ENCODE measurements at places on chromosomes 1 and 21. TPM values are rescaled to one million over a fixed set of nuclear protein-coding genes. Genes with fewer than 3 reads are reported as not detected.

TMCC2 gene
- 7.7 TPM for total RNA-seq

- no peak for DNase-seq
These were observed 108.2 kb upstream of the TMPRSS2 start for GRCh38 chr21:41616031-41616591.

DNA sequence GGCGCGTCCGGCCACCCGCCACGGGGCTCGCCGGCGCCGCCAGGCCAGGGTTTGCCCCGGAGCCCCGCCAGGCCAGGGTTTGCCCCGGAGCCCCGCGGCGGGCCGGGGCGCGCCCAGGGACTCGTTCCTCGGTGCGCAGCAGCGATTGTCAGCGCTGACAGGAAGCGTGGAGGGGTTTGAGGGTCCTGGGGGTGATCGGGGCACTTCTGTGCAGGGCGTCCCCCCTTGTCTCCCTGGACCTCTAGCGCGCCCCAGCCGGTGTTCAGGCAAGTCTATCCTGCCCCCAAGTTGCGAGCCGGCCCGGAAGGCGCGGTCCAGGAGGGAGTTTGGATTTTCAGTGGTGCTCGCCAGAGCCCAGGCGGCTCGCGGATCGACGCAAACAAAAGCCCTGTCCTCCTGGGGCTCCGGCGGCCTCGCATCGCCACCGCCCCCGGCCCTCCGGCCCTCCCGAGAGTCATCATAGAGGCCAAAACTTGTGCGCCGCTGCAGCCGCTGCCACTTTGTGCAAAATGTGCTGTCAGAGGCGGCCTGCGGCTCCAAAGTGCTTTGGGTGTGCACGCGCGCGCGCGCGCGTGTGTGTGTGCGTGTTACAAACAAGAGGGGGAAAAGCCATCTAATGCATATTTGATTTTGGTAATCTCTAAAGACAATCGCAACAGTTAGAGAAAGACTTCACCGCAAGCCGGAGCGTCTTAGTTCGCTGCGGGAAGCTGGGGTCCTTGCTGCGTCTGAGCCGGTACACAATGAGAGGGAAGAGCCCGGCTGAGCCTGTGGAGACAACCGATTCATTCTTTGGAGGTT lies 1.0 kb downstream of the ROR1 start:
- DNase-seq: peak; percentile 53

CD160 gene
- not detected for total RNA-seq
